ENCODE measurements at places on chromosomes 7 and 10.

DNA sequence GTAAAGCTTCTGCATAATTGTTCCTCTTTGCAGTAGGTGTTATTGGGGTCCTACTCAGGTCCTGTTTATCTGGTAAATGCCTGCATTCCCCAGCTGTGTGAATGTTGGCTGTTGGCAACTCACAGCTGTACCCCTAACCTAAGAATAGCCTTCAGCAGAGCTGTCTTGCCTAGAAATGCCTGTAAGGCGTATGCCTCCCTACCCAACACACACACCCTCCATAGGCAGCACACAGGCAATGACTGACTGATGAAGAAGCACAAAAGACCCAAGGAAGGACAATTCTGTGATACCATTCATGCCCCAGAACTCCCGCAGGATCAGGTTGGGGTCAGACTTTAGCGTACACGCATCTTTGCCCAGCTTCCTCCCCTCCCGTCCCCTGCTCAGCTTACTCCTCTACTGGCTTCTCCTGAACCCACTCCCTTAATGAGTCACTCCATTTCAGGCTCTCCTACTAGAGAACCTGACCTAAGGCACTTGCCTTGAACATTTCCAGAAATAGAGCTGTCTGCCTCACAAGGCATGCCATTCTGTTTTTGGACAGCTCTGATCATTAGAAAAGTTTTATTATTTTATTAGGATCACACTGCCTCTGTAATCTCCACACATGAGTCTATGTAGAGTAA lies 99.2 kb upstream of the PIK3CG start:
- DNase-seq = peak; percentile 65

DNA sequence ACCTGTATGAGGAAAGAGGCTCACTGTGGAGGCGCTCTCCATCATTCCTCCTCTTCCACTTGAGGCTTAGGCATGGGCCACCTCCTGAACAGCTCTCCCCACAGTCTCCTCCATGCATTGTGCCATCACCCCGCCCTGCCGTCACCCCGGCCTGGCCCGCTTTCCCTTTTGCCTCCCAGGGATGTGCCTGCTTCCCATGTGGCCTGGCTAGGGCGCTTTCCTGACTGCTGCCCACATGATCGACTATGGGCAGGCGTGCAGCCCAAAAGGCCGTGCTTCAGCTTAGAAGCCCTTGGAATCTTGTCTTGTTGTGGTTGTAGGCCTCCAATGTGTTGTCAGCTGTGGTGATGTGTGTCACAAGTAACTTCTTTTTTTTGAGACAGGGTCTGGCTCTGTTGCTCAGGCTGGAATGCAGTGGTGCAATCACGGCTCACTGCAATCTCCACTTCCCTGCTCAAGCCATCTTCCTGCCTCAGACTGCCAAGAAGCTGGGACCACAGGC lies 1.8 kb upstream of the ACTR3C start:
- DNase-seq = no peak

GRCh38 chr10:24394461-24395190 lies 185.7 kb downstream of the KIAA1217 start:
- DNase-seq = no peak

- DNase-seq = no peak
Measured at GRCh38 chr10:132833421-132834111, 47.6 kb upstream of the NKX6-2 start.

GRCh38 chr10:6843481-6843881 lies 263.4 kb upstream of the PRKCQ start:
- no peak for DNase-seq
